ENCODE measurements at places on chromosomes 3 and 15.

- DNase-seq, result no peak
These were observed 78.3 kb downstream of the ASB7 start for GRCh38 chr15:100680726-100681125.

DNA sequence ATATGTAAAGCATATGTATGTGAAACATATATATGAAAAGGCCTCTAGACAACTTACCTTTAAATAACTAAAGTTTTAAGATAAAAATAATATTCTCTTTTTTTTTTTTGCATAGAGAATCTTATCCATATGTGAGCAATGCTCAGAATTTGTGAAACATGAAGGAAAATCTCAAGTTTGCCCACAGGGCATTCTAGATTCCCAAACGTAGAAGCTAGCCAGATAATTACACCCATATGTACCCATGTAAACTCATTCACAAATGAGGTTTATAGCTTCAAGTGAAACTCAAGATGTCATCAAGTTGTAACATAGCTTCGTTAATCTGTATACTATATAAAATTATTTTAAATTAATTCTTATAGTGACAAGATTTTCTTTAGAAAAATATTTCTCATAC, 537.3 kb upstream of the NR2F2 start:
- DNase-seq, result no peak

DNA sequence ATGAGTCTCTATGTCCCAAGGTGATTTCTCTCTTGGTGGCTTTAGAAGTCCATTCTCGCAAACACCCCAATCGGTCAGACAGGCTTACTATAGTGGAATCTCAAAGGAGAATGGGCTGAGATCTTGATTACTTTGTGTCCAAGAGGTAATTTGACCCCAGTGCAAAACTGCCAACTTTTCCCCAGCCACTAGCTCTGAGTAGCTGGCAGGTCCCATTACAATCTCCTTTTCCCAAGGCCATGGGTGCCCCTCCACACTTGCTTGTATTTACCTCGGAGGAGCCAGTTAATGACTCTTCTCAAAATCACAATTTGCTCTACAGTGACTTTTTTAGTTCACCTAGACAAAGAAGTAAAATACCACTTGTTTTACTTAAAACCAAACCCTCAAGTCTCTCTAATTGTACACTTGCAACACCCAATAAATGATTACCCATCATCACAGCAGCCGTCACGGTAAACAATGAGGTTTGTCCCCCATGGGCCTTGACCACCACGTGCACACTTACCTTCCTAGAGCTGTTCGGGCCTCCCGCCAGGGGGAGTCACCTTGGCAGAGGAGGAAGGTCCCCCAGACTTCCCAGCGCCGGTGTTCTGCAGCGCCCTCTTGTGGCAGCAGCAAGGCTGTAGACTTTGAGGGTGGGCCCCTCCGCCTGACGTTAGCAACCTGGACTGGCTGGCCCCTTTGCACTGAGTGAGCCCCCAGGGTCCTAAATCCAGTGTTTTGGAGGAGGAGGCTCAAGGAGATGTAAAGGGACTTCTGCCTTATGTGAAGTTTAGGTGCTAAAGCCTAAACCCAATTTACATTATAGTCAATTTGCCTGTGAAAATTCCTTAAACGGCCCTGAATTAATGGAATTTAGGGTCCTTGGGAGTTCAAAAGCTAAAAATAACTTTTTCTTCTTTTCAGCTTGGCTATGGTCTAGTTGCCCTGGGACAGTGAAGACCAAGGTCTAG, 18.7 kb upstream of the HDAC11 start:
- DNase-seq, result no peak

DNA sequence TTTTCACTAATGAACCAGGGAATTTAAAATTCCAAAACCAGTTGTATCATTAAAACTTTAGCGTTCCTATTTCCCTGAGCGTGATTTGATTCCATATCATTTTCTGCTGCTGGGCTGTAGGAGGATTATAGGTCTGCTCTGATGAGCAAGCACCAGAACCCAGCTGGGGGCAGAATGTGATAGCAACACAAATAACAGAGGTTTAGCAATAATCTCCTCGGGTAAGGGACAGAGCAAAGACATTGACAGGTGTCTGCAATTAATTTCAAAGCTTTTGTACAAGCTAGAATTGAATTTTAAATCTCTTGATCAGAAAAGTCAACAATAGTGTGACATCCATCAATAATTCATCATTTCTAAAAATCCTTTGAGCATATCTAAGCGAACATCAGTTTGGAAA, 163.4 kb upstream of the RAP2B start:
- no peak for DNase-seq

GRCh38 chr3:126491221-126492013, 15.7 kb upstream of the ZXDC start:
- no peak for DNase-seq

- DNase-seq, result no peak
These were observed 60.3 kb downstream of the FEM1B start for GRCh38 chr15:68337826-68338225.

DNA sequence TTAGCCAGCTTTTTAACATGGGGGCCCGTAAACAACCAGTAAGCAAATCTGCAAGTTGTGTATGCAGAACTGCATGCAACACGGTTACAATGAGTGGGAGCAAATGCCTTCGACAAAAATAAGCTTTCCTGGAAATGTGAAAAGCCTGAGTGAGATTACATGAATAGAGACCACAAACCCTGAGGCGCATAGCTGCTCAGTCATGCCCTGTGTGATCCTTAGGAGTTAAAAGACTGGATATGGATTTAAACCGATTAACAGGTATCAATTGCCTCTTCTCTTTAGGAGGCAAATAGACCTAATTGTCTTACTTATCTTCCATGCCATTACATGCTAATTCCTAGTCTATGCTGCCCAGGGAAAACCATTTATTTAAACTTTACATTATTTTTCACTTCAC, 810.3 kb downstream of the ROBO1 start:
- no peak for DNase-seq

GRCh38 chr3:195892105-195893043, 16.0 kb downstream of the TNK2 start:
- DNase-seq, result peak; percentile 87

DNA sequence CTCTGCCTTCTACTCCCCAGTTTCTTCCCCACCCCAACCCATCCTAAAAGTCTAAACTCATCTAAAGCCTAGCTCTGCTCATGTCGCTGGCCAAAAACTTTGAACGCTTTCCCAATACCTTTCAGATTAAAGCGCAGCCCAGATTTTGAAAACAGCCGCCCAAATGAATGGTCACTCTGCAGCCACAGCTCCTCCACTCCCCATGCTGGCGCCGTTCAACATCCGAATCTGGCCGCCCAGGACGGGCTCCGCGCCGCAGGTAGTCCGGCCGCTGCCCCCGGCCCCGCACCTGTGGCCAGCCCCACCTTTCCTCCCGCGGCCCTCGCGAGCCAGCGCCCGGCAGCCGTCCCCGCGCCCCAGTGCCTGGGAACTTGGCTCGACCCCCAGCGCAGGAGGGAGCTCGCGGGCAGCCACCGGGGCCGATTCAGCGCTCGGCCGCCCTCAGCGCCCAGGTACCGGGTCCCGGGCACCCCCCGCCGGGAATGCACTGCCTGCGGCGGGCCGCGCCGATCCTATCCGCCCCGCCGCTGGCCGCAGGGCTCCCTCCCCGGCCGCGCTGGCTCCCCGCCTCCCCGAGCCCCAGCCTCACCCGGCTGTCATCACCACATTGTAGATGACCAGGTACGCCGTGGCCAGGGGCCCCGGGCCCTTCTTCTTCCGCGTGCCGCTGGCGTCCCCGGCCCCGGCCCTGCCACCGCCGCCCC, 417 bp downstream of the HACD2 start:
- DNase-seq, result peak; percentile 67

GRCh38 chr3:99484871-99485270, 153.5 kb upstream of the COL8A1 start:
- DNase-seq, result no peak

- no peak for DNase-seq
These were observed 73.3 kb upstream of the AKAP13 start for GRCh38 chr15:85306946-85307686.

GRCh38 chr3:42264399-42265058, 1.5 kb downstream of the CCK start:
- DNase-seq, result no peak

GRCh38 chr3:6439226-6439625, 421.7 kb upstream of the GRM7 start:
- DNase-seq, result no peak

GRCh38 chr3:52110502-52110901, 43.7 kb downstream of the POC1A start:
- DNase-seq, result no peak

DNA sequence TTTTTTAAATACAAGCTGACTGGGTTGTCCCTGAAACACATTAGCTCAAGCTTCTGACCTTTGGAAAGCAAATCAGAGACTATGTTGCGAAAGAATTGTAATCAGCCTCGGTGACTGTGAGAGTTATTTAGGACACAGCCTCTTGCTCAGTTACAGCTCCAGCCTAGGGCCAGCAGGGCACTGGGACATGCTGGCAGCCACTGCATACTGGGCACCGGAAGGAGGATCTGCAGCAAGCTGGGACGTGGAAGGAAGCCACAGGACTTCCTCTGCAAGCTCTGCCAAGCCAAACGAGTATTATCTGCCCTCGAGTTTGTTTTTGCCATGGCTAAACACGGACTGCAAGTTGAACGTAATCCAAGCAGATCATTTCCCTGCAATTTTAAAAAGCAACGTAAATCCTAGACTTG, 24.4 kb upstream of the COPG1 start:
- DNase-seq, result peak; percentile 44

GRCh38 chr15:59300618-59301139, 72.0 kb downstream of the MYO1E start:
- no peak for DNase-seq

GRCh38 chr3:126419886-126420786, 25.4 kb downstream of the CFAP100 start:
- DNase-seq, result no peak

GRCh38 chr15:65375871-65376607, 1.8 kb downstream of the IGDCC3 start:
- no peak for DNase-seq

GRCh38 chr3:71488391-71488809, 95.1 kb downstream of the FOXP1 start:
- no peak for DNase-seq

- no peak for DNase-seq
These were observed 10.8 kb downstream of the ZNF774 start for GRCh38 chr15:90362936-90363212.

DNA sequence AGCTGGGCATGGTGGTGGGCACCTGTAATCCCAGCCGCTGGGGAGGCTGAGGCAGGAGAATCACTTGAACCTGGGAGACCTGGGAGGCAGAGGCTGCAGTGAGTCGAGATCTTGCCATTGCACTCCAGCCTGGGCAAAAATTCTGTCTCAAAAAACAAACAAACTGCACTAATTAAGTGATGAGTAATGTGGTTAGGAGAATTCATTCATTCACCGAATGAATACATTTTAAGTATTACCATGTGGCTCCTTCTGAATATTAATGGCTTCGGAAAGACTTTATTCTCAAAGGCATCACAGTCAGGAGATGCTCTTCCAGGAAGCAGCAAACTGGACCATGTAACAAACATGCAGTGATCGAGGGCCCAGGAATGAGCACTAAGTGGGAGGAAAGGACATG, 23.6 kb downstream of the SPTSSB start:
- no peak for DNase-seq

DNA sequence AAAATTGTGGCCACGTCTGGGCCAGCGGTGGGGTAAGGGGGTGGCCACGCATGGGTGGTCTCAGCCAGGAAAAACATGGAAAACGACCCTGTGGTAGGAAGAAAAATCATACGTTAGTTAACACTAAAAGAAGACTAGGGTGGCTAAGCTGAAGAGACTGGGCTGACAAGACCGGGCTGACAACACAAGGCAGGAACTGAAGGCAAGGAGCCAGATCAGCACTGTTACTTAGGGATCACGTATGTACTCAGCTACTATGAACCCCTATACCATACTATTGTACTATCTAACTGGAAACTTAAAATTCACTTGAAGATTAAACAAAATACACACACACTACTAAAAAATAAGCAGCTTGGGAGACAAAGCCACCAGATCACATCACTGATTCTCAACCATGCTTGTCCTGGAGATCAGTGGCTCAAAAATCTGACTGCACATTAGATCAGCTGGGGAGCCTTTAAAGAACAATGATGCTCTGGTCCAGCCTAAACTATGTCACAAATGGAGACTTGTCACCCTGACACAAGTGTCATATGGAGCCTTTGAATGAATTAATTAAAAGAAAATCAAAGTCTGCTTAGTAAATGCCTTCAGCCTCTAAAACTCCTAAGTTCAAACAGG, 442.2 kb downstream of the SHQ1 start:
- no peak for DNase-seq

- DNase-seq, result no peak
These were observed 4.5 kb downstream of the RAB7A start for GRCh38 chr3:128730471-128730870.

DNA sequence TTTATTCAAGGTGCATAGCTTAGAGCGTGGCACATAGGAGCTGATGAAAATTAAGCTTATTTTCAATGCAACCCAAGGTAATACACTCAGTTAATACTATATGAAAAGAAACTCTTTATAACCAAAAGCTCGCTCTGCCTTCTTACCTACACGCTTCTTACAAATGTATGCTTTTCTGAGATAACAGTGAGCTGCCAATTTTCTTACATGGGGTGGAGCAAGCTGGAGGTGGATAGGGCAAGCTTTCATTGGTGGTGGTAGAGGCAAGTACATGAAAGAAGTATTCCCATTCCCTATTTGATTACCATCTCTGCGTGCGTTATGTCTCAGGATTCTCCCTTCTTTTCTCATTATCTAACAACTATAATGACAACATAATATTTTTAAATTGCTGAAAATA, 8.9 kb downstream of the DZIP3 start:
- DNase-seq, result no peak

GRCh38 chr3:193040836-193041672, 123.4 kb upstream of the MB21D2 start:
- DNase-seq, result no peak

- DNase-seq, result no peak
These were observed 21.8 kb upstream of the ERICH6 start for GRCh38 chr3:150725548-150725947.

- DNase-seq, result no peak
These were observed 12.2 kb downstream of the RNF123 start for GRCh38 chr3:49701388-49702077.

DNA sequence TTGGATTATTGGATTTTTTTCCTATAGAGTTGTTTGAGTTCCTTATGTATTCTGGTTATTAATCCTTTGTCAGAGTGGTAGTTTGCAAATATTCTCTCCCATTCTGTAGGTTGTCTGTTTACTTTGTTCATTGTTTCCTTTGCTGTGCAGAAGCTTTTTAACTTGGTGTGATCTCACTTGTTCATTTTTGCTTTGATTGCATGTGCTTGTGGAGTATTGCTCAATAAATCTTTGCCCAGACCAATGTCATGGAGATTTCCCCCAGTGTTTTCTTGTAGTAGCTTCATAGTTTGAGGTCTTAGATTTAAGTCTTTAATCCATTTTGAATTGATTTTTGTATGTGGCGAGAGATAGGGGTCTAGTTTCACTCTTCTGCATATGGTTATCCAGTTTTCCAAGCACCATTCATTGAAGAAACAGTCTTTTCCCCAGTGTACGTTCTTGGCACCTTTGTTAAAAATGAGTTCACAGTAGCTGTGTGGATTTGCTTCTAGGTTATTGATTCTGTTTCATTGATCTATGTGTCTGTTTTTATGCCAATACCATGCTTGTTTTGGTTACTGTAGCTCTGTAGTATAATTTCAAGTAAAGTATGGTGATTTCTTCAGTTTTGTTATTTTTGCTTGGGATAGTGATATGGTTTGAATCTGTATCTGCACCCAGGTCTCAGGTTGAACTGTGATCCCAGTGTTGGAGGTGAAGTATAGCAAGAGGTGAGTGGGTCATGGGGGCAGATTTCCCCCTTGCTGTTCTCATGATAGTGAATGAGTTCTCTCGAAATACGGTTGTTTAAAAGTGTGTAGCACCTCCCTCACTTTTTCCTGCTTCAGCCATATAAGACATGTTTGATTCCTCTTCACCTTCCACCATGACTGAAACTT, 46.1 kb upstream of the TNFSF10 start:
- no peak for DNase-seq
